ENCODE measurements at places on chromosomes 4 and X.

DNA sequence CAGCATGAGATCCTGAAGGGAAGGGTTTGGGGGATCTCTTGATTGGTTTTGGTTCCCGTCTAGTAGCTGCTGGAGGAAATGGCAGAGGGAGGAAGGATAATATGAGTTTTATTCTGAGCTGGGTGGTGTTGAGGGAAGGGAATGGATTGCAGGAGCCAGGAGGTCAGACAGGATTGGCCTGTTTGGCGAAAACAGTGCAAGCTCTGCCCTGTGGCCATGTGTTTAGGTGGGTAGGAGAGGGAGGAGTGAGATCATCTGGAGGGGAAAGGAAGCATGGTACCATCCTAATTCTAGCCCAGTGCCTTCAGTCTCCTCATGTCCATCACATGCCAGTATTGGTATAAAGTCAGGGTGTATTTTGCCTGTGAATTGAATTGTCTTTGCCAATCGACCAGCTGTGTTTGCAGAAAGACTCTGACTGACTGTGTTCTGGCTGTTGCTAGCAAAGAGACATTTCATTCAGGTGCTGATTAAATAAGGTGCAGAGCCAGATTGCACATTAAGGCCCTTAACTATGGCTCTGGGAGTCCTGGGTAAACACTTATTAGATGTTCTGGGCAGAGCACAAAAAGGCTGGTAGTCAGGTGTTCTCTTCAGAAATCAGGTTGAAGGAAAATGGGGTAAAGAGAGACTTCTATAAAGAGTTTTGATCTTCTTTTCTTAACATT lies 10.0 kb downstream of the TMEM164 start:
- no peak for DNase-seq

GRCh38 chr4:183163135-183163534 lies 64.1 kb downstream of the WWC2 start:
- DNase-seq, result no peak

- DNase-seq, result no peak
These were observed 102.6 kb downstream of the PDE5A start for GRCh38 chr4:119525771-119526712.

DNA sequence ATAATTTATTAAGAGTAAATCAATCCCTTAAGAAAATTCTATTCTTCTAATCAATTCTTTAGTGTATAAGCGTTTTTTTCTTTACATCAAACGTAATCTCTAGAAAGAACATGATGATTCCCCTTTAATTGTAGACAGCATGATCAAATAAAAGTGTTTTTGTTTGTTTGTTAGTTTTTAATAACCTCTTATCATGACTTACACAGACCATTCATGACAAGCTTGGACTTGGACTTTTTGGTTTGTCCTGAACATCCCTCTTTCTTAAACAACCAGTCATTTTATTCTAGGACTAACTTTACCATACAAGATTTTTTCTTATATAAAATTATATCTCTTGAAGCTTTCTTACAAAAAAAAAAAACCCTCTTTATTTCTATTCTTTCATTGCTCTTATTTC lies 344.6 kb upstream of the SPOCK3 start:
- DNase-seq, result no peak

DNA sequence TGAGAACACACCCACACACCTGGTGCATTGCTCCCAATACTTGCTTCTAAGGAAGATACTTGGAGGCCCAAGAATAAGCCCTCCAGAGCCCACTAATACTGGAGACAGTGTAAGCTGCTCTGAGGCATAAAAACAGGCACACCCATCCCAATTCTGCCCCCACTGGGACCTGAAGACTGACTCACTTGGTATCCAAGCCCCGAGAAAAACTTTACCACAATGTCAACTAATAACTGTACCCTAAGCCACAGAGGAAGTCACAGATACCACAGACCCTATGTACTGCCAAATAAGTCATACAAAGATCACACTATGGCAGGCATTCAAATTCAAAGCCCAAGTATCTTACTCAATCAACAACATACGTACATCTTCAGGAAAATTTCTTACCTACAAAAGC lies 398.2 kb upstream of the SPANXN1 start:
- no peak for DNase-seq

GRCh38 chrX:133654811-133655210 lies 239.5 kb upstream of the GPC4 start:
- DNase-seq, result no peak

- DNase-seq, result no peak
These were observed 56.9 kb downstream of the OPHN1 start for GRCh38 chrX:68376373-68376772.

All from activated T-helper 1 cell treated with anti-CD3 and anti-CD28 coated beads, Interleukin-2, amount 50 U/mL, for 16 hours (primary cell).